ENCODE measurements at places on chromosomes 16 and 17.

- no peak for DNase-seq
Measured at GRCh38 chr16:3656491-3657468, 2.3 kb downstream of the DNASE1 start.

DNA sequence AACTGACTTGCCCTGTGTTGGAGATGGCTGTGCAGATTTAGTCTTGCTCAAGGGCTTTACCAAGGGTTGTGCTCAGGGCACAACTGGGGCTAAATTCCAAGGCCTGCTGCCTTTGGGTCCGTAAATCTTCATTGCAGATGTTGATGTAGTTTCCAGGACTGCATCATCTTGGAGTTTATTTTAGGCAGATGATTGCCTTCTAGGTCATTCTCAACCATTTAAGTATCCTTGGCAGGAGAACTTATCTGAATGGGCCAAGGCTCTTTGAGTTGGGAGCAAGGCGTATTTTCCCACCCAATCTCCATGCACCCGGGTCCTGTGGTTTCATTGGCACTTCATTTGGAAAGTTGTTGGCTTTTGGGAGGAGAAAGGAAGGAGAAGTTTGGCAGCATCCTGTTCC is 200.3 kb downstream of the MSI2 start:
- no peak for DNase-seq

GRCh38 chr17:61408151-61409041 is 8.8 kb downstream of the TBX2 start:
- no peak for DNase-seq

- no peak for DNase-seq
Measured at GRCh38 chr17:49783071-49783715, 5.3 kb upstream of the KAT7 start.

DNA sequence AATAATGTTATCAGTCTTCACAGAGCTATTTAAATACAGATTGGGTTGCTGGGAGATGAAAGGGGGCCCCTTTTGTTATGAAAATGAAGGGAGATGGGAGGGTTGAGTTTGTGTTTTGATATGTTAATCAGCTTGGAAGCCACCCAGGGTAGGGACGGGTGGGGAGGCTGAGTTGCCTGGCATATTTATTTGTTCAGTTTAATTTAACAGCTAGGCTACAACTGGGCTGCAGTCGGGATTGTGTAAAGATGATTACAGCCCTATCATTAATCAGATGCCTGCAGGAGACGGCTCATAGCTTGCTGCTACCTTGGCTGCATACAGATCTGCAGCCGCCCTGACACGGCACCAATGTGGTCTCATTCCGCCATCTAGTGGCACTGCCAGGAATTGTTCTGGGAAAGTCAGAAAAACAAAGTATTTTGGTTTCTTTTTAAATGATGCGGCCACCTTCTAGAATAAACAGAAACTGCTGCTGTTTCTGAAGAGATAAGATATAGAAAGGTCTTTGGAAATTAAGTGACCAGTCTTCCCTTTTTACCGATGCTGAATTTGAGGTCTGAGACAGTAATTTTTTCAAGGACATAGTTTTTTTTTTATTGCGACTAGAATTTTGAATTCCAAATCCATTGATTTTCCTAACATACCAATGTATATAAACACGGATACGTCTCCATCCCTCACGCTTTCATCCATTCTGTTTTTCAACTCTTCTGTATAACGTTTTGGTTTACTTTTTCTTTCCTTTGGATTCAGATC is 458.0 kb upstream of the ASIC2 start:
- DNase-seq = peak; percentile 27

DNA sequence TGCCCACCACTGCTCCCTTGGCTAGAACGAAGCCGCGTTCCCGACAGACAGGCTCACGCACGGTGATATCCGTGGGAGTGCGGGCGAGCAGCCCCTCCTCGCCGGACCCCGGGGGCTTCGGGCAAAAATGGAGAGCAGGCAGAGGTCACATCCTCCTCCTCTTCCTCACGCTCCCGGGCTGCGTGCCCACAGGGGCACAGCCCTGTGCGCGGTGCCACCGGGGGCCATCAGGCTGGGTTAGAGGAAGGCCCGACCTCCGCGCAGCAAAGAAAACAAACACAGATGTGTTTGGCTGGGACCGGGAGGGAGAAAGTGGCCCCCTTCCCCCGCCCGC is 519 bp upstream of the NTN1 start:
- no peak for DNase-seq

- no peak for DNase-seq
Measured at GRCh38 chr16:63323722-63324705, 1287.8 kb upstream of the CDH8 start.

GRCh38 chr17:82959990-82960418 is 119.4 kb upstream of the METRNL start:
- DNase-seq = no peak

DNA sequence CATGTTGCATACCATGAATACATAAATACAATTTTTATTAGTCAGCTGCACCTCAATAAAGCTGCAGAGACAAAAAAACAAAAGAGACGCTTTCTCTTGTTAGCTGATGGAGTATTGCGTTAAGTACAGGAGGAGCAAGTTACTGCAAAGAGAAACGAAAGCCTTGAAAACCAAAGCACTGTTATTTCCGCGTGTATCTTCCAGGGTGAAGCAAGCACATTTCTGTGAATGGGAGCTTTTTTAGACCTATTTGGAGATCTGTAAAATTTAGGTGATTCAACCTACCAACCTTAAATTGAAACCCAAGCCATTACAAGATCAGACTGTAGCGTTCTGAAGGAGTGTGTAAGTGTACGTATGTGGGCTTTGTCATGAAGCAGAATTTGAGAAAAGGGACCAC is 390.4 kb downstream of the SOX9 start:
- no peak for DNase-seq

GRCh38 chr17:81867991-81868673 is 3.0 kb downstream of the ARHGDIA start:
- DNase-seq = no peak

GRCh38 chr17:13909901-13910519 is 159.3 kb upstream of the COX10 start:
- DNase-seq = no peak

DNA sequence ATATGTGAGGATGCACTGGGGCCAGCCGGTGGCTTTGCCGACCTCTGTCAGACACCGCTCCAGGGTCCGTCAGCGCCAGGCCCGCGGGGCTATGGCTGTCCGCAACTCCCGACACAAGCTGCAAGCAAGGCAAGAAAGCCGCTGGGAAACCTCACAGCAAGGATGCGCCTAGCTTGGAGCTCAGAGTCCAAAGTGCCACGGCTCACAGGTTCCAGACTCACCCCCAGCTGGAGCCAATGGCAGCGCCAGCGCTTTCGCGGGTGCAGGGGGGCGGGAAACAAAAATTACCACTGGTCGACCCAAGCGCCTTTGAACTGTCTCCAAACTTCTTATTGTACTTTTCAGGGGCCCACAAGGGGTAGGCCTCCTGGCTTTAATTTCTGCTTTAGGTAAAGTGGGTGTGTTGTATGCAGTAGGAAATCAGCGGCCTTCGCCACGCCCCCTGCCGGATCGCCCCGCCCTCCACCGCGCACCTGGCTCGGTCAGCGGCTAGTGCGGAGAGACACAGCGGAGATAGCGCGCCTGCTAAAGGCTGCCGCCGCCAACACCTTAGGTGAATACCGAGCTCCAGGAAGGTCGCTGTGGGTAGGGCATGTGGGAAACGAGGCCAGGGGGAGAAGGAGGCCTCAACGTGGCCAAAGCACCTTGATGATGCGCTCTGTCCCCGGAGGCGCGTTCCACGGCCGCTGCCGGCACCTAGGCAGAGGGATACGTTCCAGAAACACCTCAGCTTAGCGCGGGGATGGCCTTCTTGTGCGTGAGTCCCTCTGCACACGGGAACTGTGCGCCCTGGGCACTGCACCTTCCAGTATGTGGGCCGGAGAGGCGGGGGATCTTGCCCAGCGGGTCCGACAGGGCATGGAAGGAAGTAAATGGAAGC is 61.0 kb upstream of the RBL2 start:
- DNase-seq = peak; percentile 60

DNA sequence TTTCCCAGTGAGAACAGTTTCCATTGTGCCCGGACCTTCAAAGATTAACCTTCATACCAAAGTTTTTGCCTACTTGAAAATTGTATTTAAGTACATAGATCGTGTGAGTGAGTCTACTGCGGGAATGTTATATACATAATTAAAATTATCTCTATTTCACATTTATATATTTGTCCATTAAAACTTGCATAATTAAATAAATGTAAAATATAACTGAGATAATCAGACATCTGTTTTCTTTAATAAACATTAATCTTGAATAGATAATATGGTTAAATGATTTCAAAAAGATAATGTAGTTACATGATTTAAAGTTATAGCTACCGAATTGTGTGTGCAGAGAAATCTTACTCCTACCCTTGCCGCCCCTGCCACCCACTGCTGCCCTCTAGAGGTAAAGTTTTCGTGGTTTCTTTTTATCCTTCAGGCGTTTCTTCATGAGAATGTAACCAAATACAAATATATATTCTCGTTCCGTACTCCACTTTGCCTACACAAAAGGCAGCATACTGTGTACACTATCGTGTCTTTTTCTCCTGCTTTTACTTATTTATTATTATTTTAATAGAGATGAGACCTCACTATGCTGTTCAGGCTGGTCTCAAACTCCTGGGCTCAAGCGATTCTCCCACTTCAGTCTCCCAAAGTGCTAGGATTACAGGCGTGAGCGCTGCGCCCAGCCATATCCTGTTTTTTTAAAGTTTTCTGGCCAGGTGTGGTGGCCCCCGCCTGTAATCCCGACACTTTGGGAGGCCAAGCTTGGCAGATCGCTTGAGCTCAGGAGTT is 35.6 kb downstream of the RPA1 start:
- DNase-seq = peak; percentile 2

- DNase-seq = no peak
Measured at GRCh38 chr17:2778489-2778888, 17.7 kb upstream of the RAP1GAP2 start.

DNA sequence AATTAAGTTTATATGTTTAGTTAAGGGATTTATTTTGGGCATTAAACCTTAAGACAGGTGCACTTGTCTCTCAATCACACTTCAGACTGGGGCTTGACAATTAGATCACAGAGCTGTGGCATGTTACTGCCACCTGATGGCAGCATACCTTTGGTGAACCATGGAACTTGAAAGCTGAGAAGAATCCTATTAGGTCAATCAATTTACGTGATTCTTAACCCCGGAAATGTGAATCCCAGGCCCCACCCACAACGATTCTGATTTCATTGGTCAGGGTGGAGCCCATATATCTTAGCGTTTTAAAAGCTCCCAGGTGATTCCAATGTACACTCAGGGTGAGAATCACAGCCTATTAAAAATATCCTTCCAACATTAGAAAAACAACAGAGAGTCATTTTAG is 91.0 kb downstream of the GSG1L start:
- no peak for DNase-seq

DNA sequence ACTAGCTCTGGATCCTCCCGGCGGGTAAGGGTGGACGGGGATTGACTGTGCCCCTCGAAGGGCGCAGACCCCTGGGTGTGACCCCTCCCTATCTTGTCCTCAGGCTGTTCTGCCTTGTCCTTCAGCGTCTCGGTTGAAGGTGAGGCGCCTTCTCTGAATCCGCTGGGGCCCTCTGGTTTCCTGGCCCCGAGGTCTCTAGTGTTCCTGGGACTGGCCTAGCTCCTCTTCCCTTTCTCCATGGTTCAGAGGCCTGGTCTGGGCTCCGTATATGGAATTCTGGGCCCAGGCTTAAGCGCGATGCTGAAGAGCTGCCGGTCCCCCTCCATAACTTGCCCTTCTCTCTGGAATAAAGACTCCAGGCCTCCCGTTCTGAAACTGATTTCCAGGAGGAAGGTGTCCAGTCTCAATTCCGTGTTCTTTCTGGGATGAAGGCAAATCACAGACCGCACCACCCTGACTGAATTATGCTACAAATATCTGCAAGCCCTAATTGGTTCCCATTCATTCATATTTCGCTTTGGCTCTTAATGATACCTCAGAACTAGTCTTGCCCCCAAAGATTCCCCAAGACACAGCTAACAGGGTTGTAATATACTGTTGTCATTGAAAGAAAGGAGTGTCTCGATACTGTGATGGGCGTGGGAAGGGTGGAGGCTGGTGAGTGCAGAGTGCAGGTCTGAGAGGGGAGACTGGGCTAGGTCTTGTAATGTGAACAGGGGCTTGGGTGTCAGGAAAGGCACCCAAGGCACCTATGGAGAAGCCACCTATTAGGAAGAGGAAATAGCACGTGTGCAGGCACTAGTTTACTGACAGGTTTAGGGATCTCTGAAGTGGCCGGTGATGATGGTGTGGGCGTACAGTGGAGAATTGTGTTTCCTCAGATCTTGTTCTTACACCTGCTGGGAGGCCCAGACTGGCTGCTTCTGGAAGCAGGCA is 851 bp downstream of the EDC4 start:
- DNase-seq = no peak

DNA sequence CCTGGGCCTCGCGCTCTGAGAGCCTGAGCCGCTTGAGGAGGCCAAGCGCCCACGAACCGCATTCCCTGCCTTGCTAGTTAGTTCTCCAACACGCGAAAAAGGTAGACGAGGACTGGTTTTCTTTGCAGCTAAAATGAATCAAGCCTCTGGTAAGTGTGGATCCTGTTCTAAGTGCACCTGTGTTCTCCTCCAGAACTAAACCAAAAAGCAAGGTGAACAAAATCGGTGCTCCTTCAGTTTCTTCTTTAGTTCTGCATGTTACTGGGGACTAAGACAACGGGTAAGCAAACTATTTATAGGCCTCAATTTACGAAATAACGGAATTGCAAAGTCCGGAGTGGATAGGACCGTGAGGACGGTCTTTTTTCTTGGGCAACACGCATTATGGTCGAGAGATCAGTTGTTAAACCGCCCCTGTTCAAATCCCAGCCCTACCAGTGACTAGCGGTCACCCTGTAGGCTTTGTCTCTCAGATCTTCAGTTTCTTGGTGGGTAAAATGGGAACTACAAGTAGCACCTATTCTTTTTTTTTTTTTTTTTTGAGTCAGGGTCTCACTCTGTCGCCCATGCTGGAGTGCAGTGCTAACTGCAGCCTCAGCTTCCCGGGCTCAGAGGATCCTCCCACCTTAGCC is 993 bp upstream of the ANKRD11 start:
- no peak for DNase-seq

- DNase-seq = no peak
Measured at GRCh38 chr17:76088041-76088867, 9.3 kb downstream of the ZACN start.

- no peak for DNase-seq
Measured at GRCh38 chr17:37384560-37385149, 8.9 kb downstream of the C17orf78 start.

- DNase-seq = no peak
Measured at GRCh38 chr17:21361020-21361809, 14.9 kb upstream of the KCNJ12 start.

- DNase-seq = no peak
Measured at GRCh38 chr16:57797526-57798266, 4.6 kb downstream of the KIFC3 start.

DNA sequence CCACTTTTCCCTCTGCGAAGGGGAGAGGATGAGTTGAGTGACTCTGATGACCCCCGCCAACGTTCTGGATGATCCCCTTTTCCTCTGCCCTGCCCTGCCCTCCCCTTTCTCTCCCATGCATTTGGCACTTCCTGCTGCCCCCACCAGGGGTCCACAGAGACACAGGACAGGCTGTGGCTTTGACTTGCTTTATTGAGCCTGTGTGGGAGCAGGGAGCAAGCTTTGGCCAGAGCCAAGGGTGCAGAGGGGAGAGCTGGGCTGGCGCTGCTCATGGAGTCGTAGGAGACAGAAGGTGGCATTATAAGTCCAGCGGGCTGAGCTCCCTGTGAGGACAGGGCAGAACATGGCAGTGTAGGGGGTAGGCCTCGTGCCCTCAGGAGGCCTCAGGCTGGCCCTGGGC is 1.6 kb downstream of the PPY start:
- no peak for DNase-seq

GRCh38 chr16:17798716-17799115 is 328.0 kb upstream of the XYLT1 start:
- no peak for DNase-seq

Data from stimulated activated CD8-positive, alpha-beta memory T cell treated with anti-CD3 and anti-CD28 coated beads, Interleukin-15, amount 100 ng/mL, for 4 hours (primary cell).